ENCODE measurements at places on chromosomes 11 and 22.
A peak's percentile ranks its signal among the peaks of the same experiment; 100 is the strongest.

DNA sequence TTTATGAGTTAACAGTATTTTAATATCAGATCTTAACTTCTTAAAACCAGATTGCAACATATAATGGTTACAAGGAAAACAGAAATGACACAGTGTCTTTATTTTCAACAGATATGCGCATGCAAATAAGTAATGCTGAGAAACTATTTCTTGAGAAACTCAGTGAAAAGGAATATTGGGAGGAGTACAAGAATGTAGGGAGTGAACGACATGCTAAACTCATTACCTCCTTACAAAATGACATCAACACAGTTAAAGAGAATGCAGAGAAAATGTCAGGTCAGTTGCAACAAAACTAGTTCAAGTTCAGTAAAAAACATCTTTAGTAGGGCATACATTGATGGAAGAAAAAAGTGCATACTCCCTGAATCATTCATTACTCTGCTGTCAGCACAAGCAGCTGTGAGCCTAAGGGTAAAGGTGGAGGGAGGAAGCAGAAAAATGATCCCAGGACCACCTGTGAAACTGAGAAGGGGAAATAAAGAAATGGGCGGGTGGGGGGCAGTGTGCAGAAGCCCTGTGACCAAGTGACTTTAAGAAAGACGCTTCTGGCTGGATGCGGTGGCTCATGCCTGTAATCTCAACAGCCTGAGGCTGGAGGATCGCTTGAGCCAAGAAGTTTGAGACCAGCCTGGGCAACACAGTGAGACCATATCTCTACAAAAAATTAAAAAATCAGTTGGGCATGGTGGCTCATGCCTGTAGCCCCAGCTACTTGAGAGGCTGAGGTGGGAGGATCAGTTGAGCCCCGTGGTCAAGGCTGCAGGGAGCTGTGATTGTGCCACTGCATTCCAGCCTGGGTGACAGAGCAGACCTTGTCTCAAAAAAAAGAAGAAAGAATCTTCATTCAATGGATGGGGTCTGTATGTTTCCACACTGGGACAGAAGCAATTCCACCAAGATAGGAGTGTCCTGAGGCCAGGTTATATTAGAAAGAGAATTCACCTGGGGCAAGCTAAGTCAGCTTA is 31.2 kb downstream of the CCDC83 start:
- no peak for DNase-seq

GRCh38 chr11:19805827-19806226 is 93.2 kb downstream of the NAV2 start:
- no peak for DNase-seq

DNA sequence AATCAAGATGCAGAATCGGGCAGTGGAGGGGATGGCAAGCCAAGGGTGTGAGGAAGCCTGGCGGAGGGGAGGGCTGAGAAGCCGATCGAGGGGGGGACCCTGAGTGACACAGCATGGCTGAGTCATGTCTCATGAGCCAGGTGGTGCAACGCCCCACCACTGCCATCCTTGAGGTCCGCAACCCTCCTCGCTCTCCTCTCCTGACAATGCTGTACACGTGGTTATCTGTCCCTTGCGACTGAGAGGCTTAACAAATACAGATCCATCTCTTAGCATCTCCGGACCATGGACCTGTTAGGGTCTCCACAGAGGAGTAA is 14.2 kb downstream of the SLC22A12 start:
- DNase-seq, result no peak

DNA sequence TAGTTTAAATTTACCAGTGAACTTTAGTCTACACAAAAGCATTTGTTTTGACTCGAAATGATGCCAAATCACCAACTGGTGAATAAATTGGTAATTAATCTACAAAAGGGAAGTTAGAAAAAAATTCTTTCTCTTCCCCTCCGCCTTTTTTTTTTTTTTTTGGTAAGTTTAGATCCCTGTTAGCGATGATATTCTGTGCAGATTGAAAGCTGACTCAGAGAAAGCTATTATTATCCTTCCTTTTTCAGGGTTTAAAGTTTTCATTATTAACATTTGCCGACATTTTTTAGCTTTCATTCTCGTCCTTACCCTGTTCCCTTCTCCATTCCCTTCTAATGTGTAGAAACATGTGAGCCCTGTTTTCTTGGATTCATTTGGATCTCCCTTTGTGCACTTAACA is 16.8 kb upstream of the NUP160 start:
- no peak for DNase-seq

GRCh38 chr11:118895093-118896039 is 11.7 kb downstream of the CXCR5 start:
- DNase-seq, result no peak

GRCh38 chr11:75874684-75875341 is 59.8 kb downstream of the UVRAG start:
- no peak for DNase-seq

DNA sequence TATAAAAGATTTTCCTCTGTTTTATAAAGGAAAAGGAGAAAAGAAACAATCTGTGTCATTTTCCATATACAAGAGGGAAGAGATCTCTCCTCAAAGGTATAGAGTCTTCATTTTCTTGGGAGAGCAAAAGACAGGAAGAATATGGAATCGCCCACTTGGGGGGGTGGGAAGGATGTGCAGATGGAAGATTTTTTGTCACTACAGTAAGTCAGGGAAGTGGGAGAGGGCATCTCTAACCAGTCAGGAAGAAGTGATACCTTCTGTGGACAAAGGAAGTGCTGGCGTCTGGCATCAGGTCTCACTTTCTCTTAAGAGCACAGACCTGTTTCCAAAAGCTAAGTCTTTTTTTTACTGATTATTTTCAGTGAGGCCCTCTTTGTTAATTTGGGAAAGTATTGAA is 1.4 kb downstream of the PRR14L start:
- DNase-seq, result no peak

GRCh38 chr11:70467201-70468085 is 69.1 kb downstream of the CTTN start:
- peak; percentile 89 for DNase-seq

- DNase-seq, result no peak
Observed at GRCh38 chr11:42021911-42022310, 562.5 kb upstream of the LRRC4C start.

DNA sequence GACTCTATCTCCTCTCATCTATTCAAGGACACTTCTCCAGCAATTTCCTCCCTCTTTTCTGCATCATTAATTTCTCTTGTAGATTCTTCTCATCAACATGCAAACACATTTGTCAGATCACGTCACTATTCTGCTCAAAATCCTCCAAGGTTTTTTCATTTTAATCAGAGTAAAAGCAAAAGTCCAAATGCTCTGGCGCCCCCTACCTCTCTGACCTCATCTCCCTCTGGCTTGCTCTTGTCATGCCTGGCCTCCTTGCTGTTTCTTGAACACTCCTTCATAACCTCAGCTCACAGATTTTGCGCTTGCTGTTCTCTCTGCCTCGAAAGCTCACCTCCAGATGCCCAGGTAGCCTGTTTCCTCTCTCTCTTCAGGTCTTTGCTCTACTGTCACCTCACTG is 22.4 kb downstream of the RTCB start:
- DNase-seq, result no peak
